ENCODE measurements at places on chromosomes 4 and X.

DNA sequence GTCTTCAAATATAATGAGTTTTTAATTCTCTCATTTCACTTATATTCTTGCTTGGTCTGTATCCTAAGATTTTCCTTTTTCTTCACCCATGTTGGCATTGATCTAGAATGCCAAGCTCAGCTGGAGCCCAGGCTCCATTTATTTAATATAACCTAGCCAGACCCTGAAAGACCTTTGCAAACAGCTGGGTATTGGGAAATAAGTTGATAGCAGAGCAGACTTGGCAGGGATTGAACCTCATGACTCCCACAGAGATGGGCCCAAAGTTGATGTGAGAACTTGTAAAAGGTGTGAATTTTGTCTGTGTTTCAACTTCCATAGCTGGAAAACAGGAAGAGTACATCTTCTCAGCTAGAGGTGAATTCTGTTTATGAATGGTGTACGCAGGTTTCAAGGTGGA, 59.5 kb downstream of the SH2D1A start:
- DNase-seq: no peak

DNA sequence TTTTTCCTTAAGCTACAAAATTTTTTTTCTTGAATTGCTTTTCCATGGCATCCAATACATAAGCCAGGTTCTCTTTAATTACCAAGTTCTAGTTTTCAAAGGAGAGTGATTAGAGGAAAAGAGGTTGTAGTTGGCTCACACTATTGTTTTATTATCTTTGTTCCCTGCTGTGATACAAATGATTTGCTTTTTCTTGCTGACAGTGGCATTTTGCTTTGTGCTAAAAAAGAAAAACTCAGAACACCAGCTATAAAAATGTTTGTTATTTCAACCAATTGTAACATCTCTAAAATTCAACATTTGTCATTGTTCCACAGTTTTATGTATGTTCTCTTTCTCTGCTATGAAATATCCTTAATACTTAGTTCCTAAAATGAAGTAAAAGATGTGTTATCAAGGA, 1817.2 kb downstream of the STIM2 start:
- no peak for DNase-seq

- DNase-seq: no peak
Observed at GRCh38 chrX:12753366-12753765, 37.8 kb upstream of the PRPS2 start.

DNA sequence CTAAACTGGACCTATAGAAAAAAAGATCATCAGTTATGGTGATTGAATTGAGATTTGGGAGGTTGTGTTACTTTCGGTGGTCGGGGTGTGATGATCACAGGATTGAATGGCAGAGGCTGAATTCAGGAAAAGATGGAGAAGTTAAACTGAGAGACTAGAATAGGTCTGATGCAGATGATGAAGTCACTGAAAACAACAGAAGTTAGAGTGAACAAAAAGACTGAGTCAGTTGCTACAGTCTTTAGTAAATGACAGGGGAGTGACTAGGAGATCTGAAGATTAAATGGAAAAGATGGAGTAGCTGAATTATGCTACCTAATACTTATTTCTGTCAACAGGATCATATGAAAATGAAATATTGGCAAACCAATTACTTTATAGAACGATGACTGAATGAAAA, 163.2 kb downstream of the RPA4 start:
- DNase-seq: no peak

DNA sequence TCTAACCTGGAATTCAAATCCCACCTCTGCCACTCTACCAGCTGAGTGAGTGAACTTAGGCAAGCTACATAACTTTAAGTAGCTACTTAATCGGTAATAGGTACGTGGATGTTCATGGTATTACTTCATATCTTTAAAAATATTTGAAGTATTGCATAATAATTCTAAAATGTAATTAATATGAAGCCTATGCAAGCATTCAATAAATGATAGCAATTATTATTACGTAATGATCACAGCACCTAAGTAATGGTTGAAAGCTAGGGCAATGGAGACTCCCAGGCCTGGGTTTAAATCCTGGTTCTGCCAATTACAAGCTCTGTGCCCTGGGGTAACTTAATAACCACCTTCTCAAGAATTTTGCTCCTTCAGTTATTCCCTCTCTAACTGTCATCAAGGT, 26.7 kb downstream of the LHFPL1 start:
- no peak for DNase-seq

GRCh38 chr4:95985791-95986550, 146.1 kb downstream of the PDHA2 start:
- no peak for DNase-seq

- DNase-seq: no peak
Observed at GRCh38 chr4:165175879-165176278, 31.5 kb upstream of the KLHL2 start.

DNA sequence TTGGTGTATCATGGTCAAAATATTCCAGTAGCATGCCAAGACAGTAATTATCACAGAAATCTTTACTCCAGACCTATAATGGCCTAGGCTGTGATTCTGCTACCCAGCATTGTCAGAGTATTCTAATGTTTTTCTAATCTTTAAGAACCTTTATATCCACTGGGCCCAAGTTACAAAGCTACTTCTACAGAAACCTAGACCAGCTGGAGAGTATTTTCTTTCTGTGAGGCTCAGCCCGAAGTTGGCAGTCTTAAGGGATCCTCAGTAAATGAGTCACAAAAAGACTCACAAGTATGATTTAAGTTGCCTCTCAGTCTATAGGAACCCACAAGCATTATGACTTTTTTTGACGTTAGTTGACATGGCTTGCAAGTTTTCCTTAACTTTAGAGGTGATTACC, 638.5 kb upstream of the FAM241A start:
- DNase-seq: no peak

DNA sequence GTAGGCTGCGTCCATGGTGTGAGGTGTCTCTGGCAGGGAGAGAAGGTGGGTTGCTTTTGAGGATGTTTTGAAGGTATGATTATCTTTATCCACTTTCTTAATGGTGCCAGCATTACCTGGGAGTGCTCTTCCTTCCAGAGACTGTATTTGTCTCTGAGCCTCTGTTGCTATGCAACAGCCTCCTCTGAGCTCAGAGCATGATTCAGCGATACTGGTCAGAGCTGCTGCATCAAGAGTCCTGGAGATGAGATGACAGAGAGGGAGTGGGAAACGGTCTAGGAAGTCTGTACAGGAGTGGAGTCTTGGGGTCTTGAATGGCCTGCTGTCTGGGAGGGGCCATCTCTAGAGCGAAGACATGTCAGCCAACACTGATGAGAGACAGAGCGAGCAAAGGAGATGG, 104.4 kb upstream of the RAB40AL start:
- DNase-seq: no peak

DNA sequence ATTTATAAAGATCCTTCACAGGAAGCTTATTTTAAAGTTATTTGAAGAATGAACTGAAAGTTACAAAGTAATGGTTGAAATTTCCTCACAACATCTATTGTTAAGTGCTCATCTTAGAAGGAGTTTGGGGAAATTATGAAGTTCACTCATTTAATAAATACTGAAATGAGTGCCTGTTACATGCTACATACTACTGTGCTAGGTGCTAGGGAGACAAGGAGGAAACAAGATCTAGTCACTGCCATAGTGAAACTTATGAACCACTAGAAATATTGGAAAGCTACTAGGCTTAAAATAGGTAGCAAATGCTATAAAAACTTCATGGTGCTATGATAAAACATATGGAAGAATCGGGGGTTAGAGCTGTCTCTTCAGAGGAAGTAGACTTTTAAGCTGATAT, 97.1 kb downstream of the JADE1 start:
- DNase-seq: no peak

DNA sequence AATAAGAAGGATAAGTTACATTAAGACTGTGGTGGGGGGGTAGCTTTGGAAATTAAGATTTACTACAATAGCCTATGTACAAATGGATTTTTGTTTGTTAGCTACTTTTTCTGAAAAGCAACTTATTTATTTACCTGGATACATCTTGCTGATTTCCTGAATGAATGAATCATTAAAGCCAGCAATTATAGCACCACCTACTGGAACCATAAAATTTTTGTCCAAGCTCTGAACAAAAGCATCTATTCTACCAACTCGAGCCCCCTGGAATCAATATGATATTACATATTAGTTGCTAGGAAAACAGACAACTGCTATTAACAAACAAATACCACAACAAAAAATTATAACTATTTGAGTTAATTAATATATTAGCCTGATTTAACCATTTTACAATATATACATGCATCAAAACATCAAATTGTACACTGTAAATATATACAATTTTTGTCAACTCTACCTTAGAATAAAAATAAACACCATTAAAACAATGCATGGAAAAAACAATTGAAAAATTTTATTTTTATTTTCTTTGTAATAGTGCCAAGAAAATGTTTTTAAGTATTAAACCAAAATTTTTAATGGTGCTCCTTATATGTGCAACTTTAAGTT, 15.3 kb downstream of the SEPSECS start:
- DNase-seq: no peak

DNA sequence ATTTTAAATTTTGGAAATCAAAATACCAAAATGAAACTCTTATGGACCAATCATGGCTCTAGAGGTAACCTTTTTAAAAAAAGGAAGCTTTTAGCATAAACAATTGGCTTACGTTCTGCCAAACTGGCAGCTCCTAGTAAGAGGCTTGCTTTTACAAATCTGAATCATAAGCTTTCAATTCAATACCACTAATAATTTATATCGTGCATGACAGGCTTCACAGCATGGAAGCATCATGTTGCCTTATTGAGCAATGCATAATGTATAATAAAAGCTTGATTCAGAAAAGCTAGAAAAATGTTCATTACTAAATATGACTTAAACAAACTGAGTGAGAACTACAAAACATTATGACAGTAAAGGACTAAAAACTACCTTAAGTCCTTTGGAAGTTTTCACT, 280.9 kb downstream of the IQCM start:
- no peak for DNase-seq

DNA sequence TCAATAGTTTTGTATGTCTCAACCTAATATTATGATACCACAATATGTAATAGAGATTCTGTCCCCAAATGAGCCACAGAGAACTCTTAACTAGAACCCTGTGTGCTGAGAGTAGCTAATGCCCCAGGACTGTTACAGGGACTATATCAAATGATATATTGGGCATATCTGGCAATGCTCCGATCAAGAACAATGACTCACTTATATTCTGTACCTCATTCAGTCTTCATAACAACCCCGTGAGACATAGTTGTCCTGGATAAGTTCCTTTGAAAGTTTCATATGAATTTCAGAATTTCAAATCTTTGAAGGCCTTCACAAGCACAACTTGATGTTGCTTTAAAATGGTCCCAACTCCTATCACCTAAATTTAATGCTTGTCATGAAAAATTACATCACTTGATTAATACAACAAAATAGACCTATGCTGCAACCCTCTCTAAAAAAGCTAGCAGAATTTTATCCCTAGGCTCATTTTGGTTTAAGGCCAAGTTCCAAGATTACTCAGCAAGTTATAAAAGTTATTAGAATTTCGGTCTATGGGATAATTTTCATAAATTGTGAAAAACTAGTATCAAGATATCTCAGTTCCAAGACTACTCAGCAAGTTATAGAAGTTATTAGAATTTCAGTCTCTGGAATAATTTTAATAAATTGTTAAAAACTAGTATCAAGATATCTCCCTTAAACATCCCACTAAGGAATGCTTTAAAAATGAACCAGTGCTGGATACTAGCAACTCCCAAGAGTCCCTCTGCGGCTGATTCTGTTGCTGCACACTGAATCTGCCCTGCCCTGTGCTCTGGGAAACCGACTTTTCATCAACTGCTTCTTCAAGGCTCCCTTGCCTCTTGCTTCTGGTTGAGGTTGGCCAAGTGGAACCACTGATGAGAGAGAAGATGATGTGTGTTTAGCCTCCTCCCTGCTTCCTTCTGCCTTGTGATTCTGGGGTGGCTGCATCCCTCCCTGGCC, 6.0 kb upstream of the ANXA3 start:
- no peak for DNase-seq

- no peak for DNase-seq
Observed at GRCh38 chr4:143289370-143289769, 47.3 kb upstream of the GAB1 start.

DNA sequence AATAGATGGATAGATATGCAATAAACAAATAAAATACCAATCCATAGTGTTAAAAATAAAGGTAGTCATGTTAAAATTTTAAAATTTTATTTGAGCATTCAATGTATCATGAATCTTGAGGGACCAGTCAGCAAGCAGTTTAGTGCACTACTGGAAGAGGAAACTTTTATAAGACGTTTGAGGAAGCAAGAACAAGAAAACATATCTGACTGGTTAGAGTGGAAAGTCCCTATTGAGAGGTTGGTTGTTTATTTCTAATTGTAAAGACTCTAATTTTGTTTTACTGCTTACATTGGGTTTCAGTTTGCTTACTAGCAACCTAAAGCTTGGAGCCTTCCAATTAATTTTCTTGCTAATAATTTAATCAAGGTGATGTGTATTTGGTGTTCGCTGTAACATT, 786.2 kb downstream of the RAB28 start:
- no peak for DNase-seq

DNA sequence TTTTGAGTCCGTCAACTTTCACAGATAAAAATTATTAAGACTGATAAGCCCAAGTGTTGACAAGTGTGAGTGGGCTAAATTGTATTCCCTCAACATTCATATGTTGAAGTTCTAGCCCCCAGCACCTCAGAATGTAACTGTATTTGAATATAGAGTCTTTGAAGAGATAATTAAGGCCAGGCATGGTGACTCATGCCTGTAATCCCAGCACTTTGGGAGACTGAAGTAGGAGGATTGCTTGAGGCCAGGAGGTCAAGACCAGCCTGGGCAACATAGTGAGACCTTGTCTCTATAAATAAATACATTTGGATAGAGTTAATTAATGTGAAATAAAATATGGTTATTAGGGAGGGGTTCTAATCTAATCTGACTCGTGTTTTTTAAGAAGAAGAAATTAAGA, 29.7 kb upstream of the SLC25A4 start:
- no peak for DNase-seq

DNA sequence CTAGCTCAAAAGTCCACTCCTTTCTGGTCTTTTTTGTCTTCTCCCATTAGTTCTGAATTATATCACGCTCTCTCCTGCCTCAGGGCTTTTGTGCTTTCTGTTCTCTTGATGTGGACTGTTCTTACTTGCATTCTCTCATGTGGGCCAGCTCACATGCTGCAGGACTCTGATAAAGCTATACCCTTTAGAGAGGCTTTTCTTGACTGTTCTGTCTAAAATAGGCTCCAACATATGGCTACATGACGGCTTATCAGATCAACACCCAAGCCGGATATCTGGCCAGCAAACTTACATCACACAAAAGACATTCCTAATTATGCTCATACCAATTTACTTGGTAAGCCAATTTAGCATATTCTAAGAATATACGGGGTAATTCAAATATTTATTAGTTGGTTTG, 1494.5 kb downstream of the TECRL start:
- DNase-seq: no peak

DNA sequence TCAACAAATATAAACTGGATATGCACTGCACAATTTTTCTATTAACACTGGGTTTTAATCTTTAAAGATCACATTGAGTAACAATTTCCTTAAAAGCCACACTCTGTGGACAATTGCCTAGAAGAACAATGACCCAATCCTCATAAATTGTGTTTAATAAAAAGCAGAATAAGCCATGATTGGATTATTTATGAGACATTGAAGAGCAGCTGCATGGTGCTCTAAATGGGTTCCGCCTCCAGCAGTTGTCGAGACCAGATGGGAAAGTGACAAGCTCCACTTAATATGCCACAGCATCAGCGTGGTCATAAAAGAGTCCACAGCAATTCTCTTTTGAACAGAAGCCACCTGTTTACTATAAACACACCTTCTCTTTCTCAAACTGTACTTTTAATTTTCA, 635.2 kb upstream of the FRG1 start:
- DNase-seq: no peak

All from activated T-cell treated with anti-CD3 and anti-CD28 coated beads for 1 hour (primary cell).